Tibial nerve (tissue), 4 donors: ENCODE measurements at places on chromosomes 3 and 15. TPM values are rescaled to one million over a fixed set of nuclear protein-coding genes. Genes with fewer than 3 reads are reported as not detected.

STRA6 gene
- total RNA-seq: 0.39 TPM

GOLGA8S gene
- 0.66 TPM for total RNA-seq

WNT7A gene
- total RNA-seq: not detected

LCTL gene
- total RNA-seq: 12.6 TPM

LNP1 gene
- total RNA-seq: 4.8 TPM

SH3GL3 gene
- total RNA-seq: 3.1 TPM

SMAD3 gene
- 68.6 TPM for total RNA-seq

ACKR4 gene
- total RNA-seq: 0.22 TPM

DNA sequence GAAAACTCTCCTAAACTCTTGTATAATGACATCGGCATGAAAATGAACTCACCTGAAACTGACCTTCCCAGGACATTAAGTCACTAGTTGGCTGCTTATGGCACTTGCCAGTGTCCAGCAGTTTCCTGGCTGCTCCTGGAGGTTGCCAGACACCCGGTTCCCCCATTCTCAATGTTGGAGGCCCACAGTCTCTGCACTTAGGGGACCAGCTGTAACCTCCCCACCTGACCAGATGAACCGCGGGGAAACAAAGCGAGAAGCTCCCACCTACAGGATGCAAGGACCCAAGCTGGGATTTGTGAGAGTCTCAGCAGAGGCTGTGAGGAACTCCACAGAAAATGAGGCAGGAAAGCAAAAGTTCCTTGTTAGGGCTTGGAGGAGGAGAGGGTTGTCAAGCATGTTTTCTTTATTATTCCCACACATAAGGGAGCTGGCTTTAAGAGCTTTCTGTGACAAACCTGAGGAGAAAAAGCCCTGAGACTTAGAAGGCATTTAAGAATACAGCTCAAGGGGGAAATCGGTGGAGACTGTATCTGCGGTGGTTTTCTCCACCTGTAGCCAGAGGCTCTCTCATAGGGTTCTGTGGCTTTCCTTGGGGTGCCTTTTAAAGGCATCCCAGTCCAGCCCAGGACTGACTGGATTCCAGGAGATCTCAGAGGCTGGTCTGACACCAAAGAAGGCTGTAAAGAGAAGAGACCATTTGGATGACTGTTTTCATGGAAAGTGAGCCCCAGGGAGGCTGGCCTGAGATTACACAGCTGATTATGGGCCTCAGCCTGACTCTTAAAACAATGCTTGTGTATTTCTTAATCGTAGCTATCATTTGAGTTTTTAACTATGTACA lies 4.6 kb downstream of the TPM1 start:
- DNase-seq: no peak

DNA sequence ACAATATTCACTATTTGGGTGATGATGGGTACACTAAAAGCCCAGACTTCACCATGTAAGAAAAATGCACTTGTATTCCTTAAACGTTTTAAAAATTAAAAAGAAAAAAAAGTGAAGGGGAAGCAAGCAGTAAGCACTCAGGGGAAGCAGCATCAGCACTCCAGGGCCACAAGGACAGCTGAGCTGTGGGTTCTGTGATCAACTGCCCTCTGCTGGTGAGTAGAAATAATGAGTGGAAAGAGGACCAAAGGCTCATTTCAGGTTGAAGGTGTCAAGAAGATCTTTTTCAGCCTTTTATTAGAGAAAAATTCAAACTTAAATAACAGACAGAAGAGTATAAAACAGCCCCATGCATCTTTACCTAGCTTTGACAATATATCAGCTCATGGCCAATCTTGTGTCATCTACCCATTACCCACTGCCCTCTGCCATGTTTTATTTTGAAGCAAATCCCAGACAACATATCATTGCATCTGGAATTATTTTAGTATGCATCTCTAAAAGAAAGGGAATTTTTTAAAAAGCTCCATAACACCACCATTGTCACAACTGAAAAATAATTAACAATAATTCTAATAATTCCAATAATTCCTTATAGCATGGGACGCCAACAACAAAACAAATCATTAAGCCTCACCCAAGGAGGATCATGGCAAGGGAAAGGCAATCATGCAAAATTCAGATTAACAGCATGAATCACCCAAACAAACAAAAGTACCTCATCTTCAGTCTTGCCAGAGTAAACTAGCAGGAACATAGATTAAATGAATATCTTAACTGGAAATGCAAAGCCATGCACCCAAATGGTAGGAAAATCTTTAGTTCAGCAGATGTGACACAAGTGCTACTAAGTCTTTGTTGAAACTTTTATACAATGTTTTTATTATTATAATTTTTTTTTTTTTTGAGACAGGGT lies 42.5 kb downstream of the TAMM41 start:
- peak; percentile 27 for DNase-seq

DNA sequence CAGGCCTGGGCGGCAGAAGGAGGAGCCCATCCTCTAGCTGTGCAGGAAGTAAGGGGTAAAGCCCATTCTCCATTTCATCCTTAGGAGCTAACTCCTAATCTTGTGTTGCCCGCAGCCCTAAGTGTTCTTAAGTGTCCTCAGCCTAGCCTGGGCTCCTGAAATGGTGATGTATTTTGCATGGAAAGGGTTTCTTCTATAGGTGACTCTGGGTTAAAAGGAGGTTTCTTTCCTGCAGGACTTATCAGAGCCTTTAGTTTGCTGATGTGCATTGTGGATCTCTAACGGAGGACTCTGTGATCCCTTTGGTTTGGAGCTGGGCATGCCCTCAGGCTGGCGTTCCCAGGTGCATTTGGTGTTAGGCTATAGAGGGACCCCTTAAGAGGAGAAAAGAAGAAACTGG lies 48.5 kb upstream of the TRPM1 start:
- no peak for DNase-seq

DNA sequence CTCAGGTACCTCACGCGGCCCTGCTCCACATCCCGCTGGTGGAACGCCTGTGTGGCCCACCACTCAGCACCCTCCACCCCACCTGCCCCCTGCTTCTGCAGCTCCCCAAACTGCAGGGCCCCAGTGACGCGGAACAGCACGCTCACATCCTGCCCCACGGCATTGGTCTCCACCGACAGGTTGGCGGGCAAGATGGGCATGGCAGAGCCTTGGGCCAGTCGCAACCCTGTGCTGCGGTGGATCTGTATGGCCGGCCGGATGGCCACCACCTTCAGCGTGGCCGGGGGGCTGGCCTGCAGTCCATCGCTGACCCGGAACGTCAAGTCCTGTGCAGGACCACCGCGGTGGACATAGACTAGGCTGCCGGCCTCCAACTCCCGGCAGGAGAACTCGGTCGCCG lies 23.8 kb downstream of the CSPG4 start:
- no peak for DNase-seq

DNA sequence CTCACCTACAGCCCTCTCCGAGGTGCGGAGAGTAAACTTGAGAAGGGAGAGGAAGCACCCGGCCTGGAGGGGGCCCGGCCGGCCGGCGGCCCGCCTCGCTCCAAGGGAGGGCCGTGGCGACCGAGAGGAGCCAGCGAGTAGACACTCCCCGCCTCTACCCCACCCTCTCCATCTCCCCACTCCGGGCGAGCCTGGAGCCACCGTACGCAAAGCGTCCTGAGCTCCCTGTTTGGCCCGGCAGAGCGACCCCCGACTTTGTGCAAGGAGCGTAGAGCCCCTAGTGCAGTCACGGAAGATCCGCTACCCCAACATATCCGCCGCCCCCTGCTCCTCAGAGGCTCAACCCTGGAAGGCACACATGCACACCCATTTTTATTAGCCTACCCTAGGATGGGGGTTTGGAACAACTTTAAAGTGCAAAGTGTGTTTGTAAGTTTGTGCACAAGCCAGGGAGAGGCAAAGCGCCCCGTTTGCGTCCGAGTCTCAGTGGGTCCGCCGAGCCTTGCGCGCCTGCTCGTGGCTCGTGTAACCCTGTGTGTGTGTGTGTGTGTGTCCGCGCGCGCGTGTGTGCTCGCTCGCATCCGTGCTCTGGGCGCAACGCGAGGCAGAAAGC lies 508 bp upstream of the SMAD6 start:
- no peak for DNase-seq

DNA sequence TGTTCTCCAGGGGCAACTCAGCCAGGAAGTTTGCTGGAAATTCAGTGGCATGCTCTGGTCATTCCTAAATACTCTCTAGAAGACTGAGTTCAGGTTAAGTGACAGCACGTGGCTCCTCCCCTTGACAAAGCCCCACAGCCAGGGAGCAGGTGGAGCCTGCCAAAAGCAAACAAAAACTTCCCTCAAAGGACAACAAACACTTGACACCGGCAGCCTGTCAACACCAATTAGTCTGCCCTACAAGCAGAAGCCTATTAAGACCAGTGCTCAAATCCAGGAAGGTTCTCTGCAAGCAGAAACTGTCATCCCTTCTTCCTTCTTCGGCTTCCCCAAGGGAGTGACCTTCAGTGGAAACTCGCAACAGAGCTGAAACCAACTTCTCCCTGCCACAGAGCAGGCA lies 5.0 kb downstream of the MEX3B start:
- no peak for DNase-seq

DNA sequence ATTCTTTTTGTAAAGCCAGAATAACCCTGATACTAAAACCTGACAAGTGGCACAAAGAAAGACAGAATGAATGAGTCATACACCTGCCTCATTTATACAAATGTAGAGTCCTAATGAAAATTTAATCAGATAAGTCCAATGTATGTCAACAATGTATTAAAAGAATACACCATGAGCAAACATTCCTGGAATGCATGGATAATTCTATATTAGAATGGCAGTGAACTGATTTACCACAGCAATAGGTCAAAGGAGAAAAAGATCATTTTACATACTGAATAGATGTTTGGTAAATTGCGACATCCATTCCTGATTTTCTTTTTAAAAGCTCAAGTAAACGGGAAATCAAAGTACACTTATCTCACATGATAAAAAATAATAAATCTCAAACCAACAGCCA lies 11.2 kb upstream of the LOXL1 start:
- DNase-seq: no peak

DNA sequence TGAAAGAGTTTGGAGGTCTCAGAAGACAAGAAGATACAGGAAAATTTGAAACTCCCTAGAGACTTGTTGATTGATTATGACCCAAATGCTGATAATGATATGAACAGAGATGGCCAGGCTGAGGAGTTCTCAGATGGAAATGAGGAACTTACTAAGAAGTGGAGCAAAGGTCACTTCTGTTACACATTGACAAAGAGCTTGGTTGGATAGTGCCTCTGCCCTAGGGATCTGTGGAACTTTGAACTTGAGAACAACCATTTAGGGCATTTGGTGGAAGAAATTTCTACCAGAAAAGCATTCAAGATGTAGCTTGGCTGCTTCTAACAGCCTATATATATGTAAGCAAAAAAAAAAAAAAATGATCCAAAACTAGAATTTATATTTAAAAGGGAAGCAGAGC lies 48.9 kb upstream of the NAALADL2 start:
- no peak for DNase-seq

GRCh38 chr15:39242345-39242744 lies 338.5 kb upstream of the THBS1 start:
- DNase-seq: no peak

- no peak for DNase-seq
Observed at GRCh38 chr3:71490692-71491091, 92.8 kb downstream of the FOXP1 start.

DNA sequence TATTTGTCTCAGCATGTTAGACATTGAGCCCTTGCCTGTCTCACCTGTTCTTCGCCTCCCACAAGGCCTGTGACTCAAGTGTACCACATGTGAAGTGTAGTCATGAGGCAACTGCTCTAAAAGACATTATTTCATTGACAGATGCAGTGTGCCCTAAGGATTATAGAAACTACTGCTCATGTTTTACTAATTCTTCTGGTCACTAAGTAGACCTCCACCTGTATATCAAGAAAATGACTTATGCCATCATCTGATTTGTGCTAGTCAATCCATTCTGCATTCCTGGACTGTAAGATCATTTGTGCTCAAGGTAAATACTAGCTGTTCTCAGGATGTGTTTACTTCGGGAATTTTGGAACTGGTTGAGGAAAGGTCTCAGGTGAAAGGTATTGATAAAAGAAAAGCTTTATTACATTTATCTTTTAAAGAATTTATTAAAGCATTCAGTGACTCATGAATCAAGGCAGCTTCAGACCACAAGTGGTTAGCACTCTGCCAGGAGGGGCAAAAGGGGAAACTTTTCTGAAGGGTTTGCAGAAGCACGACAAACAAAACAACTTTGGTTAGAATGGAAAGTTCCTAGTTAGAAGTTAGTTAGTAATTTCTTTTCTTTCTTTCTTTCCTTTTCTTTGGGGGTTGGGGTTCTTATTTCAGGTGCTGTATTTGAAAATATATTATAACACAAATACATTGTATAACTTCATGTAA lies 465.3 kb upstream of the CBLB start:
- DNase-seq: no peak

- DNase-seq: no peak
Observed at GRCh38 chr3:160245261-160245800, 20.1 kb downstream of the C3orf80 start.

- no peak for DNase-seq
Observed at GRCh38 chr3:181713676-181714612, 2.2 kb downstream of the SOX2 start.
